ENCODE measurements at places on chromosomes 1 and 21. TPM values are rescaled to one million over a fixed set of nuclear protein-coding genes. Genes with fewer than 3 reads are reported as not detected.

CLCN6 gene
- 22.5 TPM for total RNA-seq

PKP1 gene
- 0.55 TPM for total RNA-seq

RGSL1 gene
- total RNA-seq = not detected

CACYBP gene
- total RNA-seq = 387 TPM

CLDN17 gene
- not detected for total RNA-seq

PRAMEF13 gene
- total RNA-seq = not detected

ANKRD34A gene
- total RNA-seq = 0.33 TPM

SH2D2A gene
- 0.25 TPM for total RNA-seq

OR2AK2 gene
- total RNA-seq = 0.25 TPM

HAO2 gene
- not detected for total RNA-seq

ETNK2 gene
- 10.0 TPM for total RNA-seq

C1orf167 gene
- not detected for total RNA-seq

KRTAP19-4 gene
- total RNA-seq = not detected

GPR3 gene
- 0.37 TPM for total RNA-seq

RPL22 gene
- total RNA-seq = 87.9 TPM

MPZL1 gene
- 94.0 TPM for total RNA-seq

CLCNKB gene
- 0.12 TPM for total RNA-seq

UCHL5 gene
- 40.8 TPM for total RNA-seq

ZNF697 gene
- 19.9 TPM for total RNA-seq

SH3BGRL3 gene
- 30.1 TPM for total RNA-seq

PALMD gene
- total RNA-seq = 0.37 TPM

KIF26B gene
- 24.1 TPM for total RNA-seq

ZBTB21 gene
- total RNA-seq = 11.1 TPM

CPT2 gene
- 13.0 TPM for total RNA-seq

TNFAIP8L2 gene
- not detected for total RNA-seq

TMEM125 gene
- total RNA-seq = not detected

CFAP141 gene
- not detected for total RNA-seq

NT5C1A gene
- not detected for total RNA-seq
